ENCODE measurements at places on chromosomes 11 and 22.

DNA sequence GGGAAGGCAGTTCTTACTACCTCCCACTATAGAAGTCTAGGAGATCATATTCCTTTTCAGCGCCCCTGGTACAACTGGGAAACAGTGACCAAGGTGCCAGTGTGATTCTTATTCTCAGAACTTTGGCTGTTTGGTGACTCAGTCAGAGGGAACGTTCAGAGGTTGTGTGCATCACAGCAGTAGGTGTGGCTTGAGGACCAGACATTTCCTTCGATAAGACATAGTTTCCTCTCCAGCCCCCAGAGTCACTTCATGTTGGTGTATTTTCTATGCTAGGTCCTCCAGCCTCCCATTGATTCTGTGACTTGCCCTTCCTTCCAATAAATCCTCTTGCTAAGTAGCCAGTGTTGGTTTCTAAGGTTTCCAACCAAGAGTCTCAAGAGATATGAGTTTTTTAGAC, 171.9 kb upstream of the MPPED2 start:
- no peak overlapping the region for H3K4me3 ChIP-seq
- DNase-seq = no peak
- no peaks in the 10 kb centered on the region for H3K36me3 ChIP-seq
- H3K27me3 ChIP-seq = no peaks in the 10 kb centered on the region
- no peak overlapping the region for H3K27ac ChIP-seq
- H3K4me1 ChIP-seq = no peaks in the 10 kb centered on the region

DNA sequence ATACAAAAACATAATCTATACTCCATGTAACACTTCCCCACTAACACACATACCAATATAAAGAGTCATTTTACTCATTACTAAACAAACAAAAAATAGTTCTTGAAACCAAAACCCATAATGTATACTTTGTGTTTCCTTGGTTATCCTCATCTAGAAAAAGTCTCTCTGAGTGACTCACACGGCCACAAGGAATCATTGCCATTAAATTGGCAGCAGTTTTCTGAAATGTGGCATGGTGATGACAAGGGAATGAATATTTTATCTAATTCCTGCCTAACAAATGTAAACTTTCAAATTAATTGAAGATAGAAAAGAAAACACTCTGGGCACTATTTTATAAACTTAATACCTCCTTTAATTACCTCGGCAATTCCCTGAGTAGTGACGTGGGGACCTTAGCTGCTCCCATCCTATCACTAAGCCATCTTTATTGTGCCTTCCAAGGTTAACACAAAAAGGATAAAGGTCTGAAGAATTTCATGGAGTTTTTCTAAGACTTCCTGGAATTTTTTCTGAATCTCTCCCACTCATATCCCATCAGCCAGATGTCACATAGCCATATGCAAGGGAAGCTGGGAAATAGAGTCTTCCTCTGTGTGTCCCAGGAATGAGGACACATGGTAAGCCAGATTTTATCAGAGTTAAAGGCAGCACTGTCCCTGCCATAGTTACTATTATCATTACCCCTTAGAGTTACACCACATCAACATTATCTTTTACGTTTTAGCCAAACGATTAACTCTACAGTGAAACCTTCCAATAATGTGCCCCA, 857.2 kb upstream of the TENM4 start:
- no peaks in the 10 kb centered on the region for H3K27me3 ChIP-seq
- no peaks in the 10 kb centered on the region for H3K36me3 ChIP-seq
- no peak overlapping the region for H3K27ac ChIP-seq

DNA sequence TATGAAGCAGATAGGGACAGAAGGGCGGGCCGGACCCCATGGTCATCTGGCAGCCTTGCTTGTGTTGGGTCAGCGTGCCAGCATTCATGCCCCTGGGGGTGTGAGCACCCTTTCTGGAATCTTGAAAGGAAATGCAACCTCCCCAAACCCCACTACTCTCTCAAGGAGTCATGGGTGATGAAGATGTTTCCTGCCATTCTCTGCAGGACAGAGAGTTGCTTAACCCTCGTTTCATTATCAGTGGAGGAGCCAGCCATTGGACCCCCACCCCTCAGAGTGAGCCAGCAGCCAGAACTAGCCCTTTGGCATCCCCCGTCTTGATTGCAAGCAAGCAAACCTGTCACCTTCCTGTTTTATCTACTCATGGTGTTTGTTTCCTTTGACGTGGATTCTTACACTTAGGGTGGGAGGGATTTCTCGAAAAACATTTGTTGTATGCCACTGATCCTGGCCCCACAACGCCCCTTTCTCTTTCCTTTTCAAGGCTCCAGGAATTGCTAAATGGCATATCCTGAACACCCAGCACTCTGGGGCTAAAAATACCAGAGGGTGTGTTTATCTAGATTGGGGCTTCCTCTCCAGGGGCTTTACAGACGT, 258.3 kb downstream of the ETS1 start:
- no peaks in the 10 kb centered on the region for H3K27me3 ChIP-seq
- DNase-seq = peak; percentile 28
- peak overlapping the region; percentile 93 for H3K27ac ChIP-seq
- H3K4me1 ChIP-seq = peaks cover 64% of the 10 kb centered on the region
- H3K36me3 ChIP-seq = peaks cover 16% of the 10 kb centered on the region

GRCh38 chr11:11251394-11251970, 101.6 kb downstream of the CSNK2A3 start:
- H3K36me3 ChIP-seq = peaks cover 2% of the 10 kb centered on the region
- H3K4me3 ChIP-seq = no peak overlapping the region
- peaks cover 27% of the 10 kb centered on the region for H3K27me3 ChIP-seq
- DNase-seq = no peak
- H3K4me1 ChIP-seq = no peaks in the 10 kb centered on the region
- no peak overlapping the region for H3K27ac ChIP-seq

DNA sequence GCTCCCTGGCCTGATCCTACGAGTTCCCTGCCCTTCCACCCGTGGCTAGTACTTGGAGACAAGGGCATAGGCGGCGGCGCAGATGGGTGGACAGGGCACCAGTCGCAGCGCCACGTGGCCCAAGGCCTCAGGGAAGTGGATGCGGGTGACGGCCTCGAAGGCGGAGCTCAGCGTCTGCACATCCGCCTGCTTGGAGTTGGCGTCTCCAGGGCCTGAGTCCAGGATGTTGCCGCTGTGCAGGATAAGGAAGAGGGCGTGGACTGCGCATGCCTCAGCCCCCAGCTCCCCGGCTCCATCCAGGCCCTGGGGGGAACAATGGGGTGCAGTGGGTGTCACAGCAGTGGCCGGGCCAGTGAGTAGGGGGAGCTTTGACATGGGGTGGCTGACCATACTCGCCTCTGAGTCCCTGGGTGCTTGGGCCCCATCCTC, 6.6 kb downstream of the PITPNM1 start:
- H3K27me3 ChIP-seq = no peaks in the 10 kb centered on the region
- H3K4me1 ChIP-seq = peaks cover 21% of the 10 kb centered on the region
- H3K27ac ChIP-seq = no peak overlapping the region

- H3K4me3 ChIP-seq = peak overlapping the region; percentile 61
- peaks cover 11% of the 10 kb centered on the region for H3K4me1 ChIP-seq
- H3K27ac ChIP-seq = no peak overlapping the region
- no peaks in the 10 kb centered on the region for H3K27me3 ChIP-seq
Measured at GRCh38 chr11:45885921-45886721, 670 bp downstream of the MAPK8IP1 start.

DNA sequence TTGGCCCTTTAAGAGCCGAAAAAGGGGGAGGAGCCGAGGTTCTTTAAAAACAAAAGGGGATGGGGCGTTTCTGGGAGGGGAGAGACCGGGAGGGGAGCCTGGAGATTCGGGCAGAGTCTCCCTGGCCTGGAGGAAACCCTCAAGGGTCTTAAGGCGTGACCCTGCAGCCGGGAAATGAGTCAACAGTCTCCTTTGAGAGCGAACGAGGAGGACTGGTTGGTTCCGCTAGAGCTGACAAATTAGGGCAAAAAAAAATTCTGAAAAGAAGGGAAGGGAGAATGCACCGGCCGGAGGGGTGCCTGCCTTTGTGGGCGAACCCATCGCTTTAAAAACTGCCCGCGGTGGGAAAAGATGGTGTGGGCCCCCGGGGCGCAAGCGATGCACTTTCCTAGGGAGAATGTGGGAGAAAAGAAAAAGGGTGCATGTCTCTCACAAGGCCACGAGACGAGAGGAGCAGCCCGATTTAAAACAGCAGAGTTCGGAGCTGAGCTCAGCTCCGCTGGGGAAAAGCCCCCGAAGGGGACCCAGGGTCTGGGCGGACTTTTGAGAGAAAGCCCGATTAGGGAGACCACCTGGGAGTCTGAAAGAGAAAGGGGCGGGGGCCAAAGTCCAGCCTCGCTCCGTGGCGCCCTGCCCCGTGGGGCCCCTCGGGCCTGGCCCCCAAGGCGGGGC, 874 bp downstream of the ZFTA start:
- H3K27me3 ChIP-seq = peaks cover 5% of the 10 kb centered on the region
- peaks cover 9% of the 10 kb centered on the region for H3K4me1 ChIP-seq
- peak overlapping the region; percentile 96 for H3K27ac ChIP-seq
- no peak for DNase-seq
- H3K36me3 ChIP-seq = peaks cover 6% of the 10 kb centered on the region

Measured in central memory CD8-positive, alpha-beta T cell (primary cell).